ENCODE measurements at places on chromosomes 12 and 14.

GRCh38 chr12:10615532-10615931 is 2.1 kb upstream of the MAGOHB start:
- DNase-seq: no peak

- DNase-seq: no peak
Observed at GRCh38 chr12:52052468-52053186, 1.4 kb downstream of the NR4A1 start.

GRCh38 chr12:105212438-105212837 is 23.5 kb downstream of the APPL2 start:
- no peak for DNase-seq

- DNase-seq: no peak
Observed at GRCh38 chr14:58270628-58271027, 26.0 kb downstream of the PSMA3 start.

All from T-helper 22 cell (primary cell).